Progenitor cell of endocrine pancreas (in vitro differentiated cells): ENCODE measurements at places on chromosomes 11 and 22.
A peak's percentile ranks its signal among the peaks of the same experiment; 100 is the strongest.

DNA sequence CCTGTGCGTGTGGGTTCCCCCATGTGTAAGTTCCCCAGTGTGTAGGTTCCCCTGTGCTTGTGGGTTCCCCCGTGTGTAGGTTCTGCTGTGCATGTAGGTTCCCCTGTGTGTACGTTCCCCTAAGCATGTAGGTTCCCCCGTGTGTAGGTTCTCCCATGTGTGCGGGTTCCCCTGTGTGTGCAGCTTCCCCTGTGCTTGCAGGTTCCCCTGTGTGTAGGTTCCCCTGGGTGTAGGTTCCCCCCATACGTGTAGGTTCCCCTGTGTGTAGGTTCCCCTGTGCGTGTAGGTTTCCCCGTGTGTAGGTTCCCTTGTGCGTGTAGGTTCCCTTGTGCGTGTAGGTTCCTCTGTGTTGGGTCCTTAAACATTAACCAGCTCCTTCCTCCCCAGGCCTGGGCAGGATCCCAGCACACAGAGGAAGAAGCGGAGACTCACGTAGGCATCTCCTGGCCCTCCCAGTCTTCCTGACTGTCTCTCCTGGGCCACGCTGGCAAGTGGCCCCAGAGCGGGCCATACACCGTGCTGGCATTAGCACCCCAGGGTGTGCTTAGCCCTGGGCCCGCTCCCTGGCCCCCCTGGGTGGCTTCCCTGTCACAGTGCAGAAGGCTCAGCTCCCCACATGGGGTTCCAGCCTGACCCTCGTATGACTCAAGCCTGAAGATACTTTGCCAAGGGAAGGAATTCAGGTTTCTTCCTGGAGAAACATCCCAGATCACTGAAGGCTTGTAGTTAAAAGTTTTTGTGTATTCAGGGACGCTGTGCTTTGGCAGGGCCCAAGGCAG lies 2.8 kb upstream of the GRAMD4 start:
- peak overlapping the region; percentile 7 for H3K27ac ChIP-seq
- no peaks in the 10 kb centered on the region for H3K27me3 ChIP-seq
- no peaks in the 10 kb centered on the region for H3K36me3 ChIP-seq

DNA sequence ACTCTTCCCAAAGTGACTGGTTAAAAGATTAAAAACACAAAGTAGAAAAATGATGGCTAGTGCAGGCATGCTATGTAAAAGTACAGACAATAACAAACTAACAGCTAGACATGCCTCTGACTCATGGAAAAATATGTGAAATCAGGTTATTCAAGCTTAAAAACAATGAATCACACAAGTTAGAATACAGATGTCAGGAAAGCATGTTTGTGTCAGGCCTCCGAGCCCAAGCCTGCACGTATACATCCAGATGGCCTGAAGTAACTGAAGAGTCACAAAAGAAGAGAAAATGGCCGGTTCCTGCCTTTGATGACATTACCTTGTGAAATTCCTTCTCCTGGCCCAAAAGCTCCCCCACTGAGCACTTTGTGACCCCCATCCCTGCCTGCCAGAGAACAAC lies 110.1 kb downstream of the NOX4 start:
- no peaks in the 10 kb centered on the region for H3K27me3 ChIP-seq
- no peaks in the 10 kb centered on the region for H3K36me3 ChIP-seq
- H3K27ac ChIP-seq = no peak overlapping the region
- H3K4me3 ChIP-seq = no peak overlapping the region
- no peak for DNase-seq

- no peaks in the 10 kb centered on the region for H3K4me1 ChIP-seq
- no peaks in the 10 kb centered on the region for H3K27me3 ChIP-seq
- DNase-seq = no peak
- H3K36me3 ChIP-seq = no peaks in the 10 kb centered on the region
- H3K4me3 ChIP-seq = no peak overlapping the region
Measured at GRCh38 chr11:108115500-108116140, 5.7 kb upstream of the ACAT1 start.

- peaks cover 33% of the 10 kb centered on the region for H3K4me1 ChIP-seq
- H3K27me3 ChIP-seq = no peaks in the 10 kb centered on the region
- no peaks in the 10 kb centered on the region for H3K36me3 ChIP-seq
- peak overlapping the region; percentile 98 for H3K27ac ChIP-seq
Measured at GRCh38 chr22:38180841-38181452, 683 bp downstream of the PLA2G6 start.

DNA sequence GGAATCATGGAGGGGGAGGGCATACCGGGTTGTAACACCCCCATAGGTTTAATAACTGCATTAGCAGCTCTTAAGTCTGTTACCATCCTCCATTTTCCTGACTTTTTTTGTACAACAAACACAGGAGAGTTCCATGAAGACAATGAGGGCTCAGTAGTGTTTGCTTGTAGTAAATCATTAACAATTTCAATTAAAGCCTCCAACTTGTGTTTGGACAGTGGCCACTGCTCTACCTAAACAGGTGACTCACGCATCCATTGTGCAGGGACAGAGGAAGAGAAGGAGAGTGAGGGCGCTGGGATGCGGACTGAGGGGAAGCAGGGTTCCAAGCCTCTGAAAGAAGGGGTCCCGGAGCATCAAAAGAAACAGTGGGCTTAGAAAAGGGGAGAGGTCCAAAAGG lies 21.3 kb upstream of the MTNR1B start:
- no peak overlapping the region for H3K4me3 ChIP-seq
- H3K36me3 ChIP-seq = peaks cover 17% of the 10 kb centered on the region
- H3K4me1 ChIP-seq = peaks cover 11% of the 10 kb centered on the region
- no peaks in the 10 kb centered on the region for H3K27me3 ChIP-seq

GRCh38 chr22:35217527-35217926 lies 39.8 kb upstream of the HMGXB4 start:
- DNase-seq = no peak
- H3K27me3 ChIP-seq = peaks cover 2% of the 10 kb centered on the region
- peaks cover 2% of the 10 kb centered on the region for H3K4me1 ChIP-seq
- no peak overlapping the region for H3K4me3 ChIP-seq

DNA sequence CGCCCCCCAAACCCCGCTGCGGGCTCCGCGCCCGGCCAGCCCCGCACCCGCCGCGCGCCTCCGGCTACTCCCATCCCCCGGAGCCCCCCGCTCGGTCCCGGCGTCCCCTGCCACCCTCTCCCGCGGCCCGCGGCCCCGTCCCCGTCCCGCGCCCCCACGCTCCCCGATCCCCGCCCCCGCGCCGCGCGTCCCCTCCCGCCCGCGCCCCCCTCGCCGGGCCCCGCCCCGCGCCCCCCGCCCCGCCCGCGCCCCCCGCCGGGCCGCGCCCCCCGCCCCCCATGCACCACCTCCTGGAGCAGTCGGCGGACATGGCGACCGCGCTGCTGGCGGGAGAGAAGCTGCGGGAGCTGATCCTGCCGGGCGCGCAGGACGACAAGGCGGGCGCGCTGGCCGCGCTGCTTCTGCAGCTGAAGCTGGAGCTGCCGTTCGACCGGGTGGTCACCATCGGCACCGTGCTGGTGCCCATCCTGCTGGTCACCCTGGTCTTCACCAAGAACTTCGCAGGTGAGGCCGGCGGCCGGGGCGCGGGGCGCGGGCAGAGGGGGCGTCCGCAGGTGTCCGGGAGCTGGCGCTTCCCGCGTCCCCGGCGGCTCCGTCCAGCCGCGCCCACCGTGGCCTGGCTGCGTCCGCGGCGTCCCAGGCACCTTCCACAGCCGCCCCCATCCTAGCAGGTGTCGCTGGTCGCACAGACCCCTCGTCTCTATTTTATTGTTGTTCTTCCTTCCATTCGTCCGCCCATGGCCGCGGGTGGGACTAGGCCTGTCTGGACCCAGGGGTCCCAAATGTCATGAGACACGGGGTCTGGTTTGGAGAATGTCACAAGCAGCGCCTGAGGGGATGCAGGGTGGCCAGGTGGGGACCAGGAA lies at the start of gene PANX2:
PANX2 (plus strand) TSS at position 279 of the 866 bp plus-strand sequence; CDS start at position 279, 0 bp downstream.
- peaks cover 7% of the 10 kb centered on the region for H3K27me3 ChIP-seq
- peaks cover 4% of the 10 kb centered on the region for H3K4me1 ChIP-seq
- H3K4me3 ChIP-seq = peak within 1 kb of the TSS; percentile 84
- no peaks in the 10 kb centered on the region for H3K36me3 ChIP-seq
- peak within 1 kb of the TSS; percentile 88 for H3K27ac ChIP-seq

GRCh38 chr11:89433278-89433677 lies 57.9 kb downstream of the NOX4 start:
- H3K4me3 ChIP-seq = no peak overlapping the region
- DNase-seq = no peak
- H3K27ac ChIP-seq = no peak overlapping the region
- no peaks in the 10 kb centered on the region for H3K4me1 ChIP-seq
- peaks cover 6% of the 10 kb centered on the region for H3K36me3 ChIP-seq

DNA sequence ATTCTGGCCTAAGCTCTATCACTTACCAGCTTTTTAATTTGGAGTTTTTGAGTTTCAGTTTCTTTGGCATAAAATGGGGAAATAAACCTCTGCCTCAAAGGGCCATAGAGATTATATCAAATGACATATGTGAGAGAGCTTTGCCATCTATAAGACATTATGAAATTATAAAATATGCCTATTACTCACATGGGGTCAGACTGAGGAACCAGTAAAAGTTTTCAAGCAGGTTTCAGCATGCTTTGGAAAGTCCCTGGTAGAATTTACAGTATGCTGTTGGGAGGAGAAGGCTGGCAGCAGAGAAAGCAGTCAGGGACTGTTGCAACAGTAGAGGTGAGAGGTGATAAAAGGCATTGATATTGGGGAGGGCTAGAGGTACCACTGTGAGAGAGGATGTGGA lies 13.6 kb upstream of the MTNR1B start:
- no peak for DNase-seq
- no peaks in the 10 kb centered on the region for H3K36me3 ChIP-seq
- H3K27me3 ChIP-seq = no peaks in the 10 kb centered on the region
- no peaks in the 10 kb centered on the region for H3K4me1 ChIP-seq

DNA sequence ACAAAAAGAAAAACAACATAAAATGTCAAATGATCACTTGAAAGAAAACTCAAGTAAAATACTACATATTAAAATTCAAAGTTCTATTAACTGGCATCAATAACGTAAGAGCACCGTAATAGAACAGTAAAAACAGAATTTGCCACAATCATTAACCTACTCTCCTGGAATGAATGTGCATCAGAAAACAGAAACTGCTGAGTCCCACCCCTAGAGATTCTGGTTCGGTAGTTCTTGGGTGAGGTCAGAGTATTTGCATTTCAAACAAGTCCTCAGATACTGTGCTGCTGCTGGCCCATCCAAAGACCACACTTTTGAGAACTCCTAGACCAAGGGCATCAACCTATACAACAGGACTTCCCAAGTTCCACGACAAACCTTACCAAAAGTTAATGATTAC lies 23.5 kb downstream of the PITPNB start:
- DNase-seq = no peak
- no peak overlapping the region for H3K4me3 ChIP-seq
- no peak overlapping the region for H3K27ac ChIP-seq
- peaks cover 4% of the 10 kb centered on the region for H3K4me1 ChIP-seq
- H3K27me3 ChIP-seq = no peaks in the 10 kb centered on the region
- H3K36me3 ChIP-seq = peaks cover 37% of the 10 kb centered on the region

GRCh38 chr11:118705111-118705741 lies 25.8 kb upstream of the TREH start:
- H3K27ac ChIP-seq = no peak overlapping the region
- no peaks in the 10 kb centered on the region for H3K4me1 ChIP-seq
- peaks cover 3% of the 10 kb centered on the region for H3K27me3 ChIP-seq
- H3K36me3 ChIP-seq = no peaks in the 10 kb centered on the region

DNA sequence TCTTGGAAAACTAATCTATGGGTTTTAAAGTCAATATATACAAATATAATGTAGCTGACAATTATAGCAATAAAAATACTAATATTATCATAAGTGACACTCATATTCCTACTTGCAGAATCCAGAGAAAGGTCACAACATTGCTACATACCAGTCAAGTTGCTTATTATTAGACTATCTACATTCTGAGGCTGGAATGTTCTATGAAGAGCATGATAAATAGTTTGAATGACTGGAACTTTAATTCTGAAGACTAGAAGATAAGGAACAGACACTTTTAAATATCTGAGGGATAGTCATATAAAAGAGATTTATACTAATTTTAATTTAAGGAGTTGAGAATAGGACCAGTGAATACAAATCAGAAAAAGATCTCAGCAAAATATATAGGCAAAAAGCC lies 146.0 kb downstream of the GUCY1A2 start:
- no peaks in the 10 kb centered on the region for H3K4me1 ChIP-seq
- H3K36me3 ChIP-seq = peaks cover 15% of the 10 kb centered on the region
- H3K4me3 ChIP-seq = no peak overlapping the region
- H3K27me3 ChIP-seq = no peaks in the 10 kb centered on the region
- no peak overlapping the region for H3K27ac ChIP-seq

DNA sequence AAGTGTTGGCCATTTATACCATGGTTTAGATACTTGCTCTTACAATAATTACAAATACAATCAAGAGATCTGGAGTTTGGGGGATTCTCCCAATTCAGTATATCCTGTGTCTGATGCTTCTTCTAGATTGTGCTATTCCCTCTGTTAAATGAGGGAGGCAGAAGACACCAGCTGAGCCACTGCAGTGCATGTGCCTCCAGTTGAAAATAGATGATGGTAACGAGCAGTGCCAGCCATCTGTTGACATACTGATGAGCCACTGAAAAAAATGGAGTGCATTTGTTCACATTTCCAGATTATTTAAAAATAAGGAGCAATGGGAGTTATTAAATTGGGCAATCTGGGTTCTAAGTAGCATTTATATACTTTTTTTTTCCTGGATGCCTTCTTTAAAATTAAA lies 1428.0 kb upstream of the TENM4 start:
- no peak overlapping the region for H3K4me3 ChIP-seq
- H3K27ac ChIP-seq = no peak overlapping the region
- DNase-seq = no peak
- H3K4me1 ChIP-seq = peaks cover 2% of the 10 kb centered on the region

DNA sequence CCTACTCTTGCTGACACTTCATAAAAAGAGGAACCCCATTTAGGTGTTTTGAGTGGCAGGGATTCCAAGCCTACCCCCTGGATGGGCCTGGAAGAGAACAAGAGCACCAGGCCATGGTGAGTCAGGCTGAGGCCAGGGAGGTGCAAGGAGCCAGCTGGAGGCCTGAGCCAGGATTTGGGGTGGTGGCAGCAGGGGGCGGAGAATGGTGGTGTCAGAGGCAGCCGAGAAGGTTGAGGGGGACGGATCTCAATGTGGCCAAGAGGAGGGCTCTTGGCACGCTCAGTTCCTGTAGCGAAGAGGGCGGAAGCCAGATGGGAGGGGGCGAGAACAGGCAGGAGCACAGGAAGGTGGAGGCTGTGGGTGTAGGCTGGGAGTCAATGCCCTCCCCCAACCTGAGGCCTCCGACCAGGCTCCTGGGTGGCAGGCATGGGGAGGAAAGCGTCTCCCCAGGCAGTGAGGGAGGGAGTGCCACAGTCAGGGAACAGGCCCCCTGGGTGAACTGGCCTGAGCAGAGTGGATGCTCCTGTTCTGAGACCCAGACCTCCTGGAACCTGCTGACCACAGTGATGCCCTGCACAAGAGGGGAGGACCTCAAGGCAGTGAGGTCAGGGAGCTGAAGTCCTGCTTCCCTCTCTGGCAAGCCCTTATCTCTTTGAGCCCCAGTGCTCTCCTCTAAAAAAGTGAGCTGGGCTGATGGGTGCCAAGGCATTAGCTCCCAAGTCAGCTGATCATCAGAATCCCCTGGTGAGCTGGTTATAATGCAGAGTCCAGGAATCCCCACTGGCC lies 13.9 kb downstream of the RTN4RL2 start:
- no peak for DNase-seq
- no peak overlapping the region for H3K27ac ChIP-seq
- no peak overlapping the region for H3K4me3 ChIP-seq
- peaks cover 56% of the 10 kb centered on the region for H3K27me3 ChIP-seq

GRCh38 chr22:25554238-25554671 lies 10.2 kb upstream of the GRK3 start:
- H3K27ac ChIP-seq = peak overlapping the region; percentile 49
- H3K27me3 ChIP-seq = peaks cover 7% of the 10 kb centered on the region
- H3K4me3 ChIP-seq = no peak overlapping the region

- no peak overlapping the region for H3K27ac ChIP-seq
- no peak for DNase-seq
- H3K36me3 ChIP-seq = no peaks in the 10 kb centered on the region
Measured at GRCh38 chr22:26606611-26607010, 11.2 kb downstream of the CRYBB1 start.
